GM12892 (cell line): ENCODE measurements at places on chromosomes 6 and 20.

- DNase-seq: no peak
Measured at GRCh38 chr6:145743332-145743731, 8.0 kb upstream of the EPM2A start.

DNA sequence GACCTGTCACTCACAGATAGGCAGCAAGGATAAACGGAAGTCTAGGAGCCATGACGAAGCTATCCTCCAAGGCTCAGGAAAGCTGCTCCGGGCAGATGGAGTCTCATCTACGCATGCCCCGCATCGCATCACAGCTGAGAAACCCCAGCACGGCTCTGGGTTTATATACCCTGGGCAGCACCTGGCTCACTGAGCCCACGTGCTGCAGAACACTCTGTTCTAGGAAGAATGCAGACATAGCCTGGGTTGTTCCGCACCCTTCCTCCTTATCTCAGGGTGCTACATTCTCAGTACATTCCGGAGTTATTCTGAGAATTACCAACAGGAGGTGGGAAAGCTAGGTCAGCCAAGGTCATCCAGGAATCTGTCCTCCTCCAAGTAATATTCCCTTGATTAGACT, 260.4 kb downstream of the CBLN4 start:
- no peak for DNase-seq

DNA sequence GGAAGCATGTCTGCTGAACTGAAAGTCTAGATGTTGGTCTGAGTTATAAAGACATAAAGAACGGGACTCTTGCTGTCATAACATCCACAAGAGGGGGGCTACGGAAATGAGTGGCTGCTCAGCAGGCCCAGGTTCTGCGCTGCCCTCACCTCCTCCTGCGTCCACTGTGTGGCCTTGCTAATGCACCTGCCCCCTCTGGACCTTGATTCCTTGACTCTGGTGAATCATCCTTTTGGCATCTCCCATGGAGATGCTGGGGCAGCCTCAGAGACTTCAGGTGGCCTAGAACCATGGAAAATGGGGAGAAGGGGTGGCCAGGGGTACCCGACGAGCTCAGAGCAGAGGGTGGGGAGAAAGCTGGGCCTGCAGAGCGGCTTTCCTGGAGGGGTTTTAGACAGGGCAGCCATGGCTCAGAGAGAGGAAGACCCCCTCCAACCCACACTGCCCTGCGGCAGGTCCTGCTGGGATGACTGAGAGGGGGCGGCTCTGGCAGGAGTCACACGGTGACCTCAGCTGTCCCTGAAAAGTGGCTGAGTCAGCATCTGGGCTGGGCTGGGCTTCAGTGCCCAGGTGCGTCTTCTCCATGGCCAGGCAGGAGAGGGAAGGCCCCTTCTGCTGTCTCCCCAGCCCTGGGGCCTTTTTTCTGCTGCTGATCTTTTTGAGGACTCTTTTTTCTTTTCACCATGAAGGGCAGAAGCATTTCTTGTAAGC, 46.9 kb downstream of the DLGAP4 start:
- no peak for DNase-seq

DNA sequence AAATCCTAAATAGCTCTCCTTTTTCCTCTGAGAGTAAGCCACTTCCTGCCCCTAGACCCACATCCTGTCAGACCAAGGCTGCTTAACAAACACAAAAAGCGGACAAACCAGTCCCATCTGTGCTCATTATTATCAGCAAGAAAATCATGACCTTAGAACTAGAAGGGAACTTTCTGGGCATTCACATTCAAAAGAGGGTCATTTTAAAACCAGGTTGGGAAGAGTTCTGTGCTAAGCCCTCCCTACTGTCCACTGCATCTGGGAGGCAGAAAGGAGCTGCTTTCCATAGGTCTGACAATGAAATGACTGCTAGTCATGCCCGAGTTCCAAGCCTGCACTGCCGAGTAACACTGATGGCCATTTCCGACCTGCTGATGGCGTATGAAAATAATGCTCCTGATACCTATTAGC, 15.4 kb downstream of the EZR start:
- peak; percentile 43 for DNase-seq

DNA sequence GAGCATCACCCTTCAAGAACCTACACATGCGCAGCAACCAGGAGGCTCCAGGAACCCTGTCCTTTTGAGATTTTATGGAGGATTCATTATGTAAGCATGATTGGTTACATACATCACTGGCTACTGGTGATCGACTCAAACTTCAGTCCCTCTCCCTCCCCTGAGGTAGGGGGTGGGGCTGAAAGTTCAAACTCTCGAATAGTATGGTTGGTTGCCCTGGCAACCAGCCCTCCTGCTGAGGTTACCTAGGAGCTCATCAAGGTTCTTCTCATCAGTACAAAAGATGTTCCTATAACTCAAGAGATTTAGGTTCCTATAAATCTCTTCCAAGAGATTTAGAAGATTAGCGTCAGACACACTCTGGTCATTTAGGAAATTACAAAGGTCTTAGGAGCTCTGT, 21.9 kb upstream of the ZSCAN9 start:
- no peak for DNase-seq

- no peak for DNase-seq
Measured at GRCh38 chr6:9517806-9518205, 897.1 kb downstream of the TFAP2A start.

- no peak for DNase-seq
Measured at GRCh38 chr6:73675466-73676098, 20.4 kb upstream of the CD109 start.

DNA sequence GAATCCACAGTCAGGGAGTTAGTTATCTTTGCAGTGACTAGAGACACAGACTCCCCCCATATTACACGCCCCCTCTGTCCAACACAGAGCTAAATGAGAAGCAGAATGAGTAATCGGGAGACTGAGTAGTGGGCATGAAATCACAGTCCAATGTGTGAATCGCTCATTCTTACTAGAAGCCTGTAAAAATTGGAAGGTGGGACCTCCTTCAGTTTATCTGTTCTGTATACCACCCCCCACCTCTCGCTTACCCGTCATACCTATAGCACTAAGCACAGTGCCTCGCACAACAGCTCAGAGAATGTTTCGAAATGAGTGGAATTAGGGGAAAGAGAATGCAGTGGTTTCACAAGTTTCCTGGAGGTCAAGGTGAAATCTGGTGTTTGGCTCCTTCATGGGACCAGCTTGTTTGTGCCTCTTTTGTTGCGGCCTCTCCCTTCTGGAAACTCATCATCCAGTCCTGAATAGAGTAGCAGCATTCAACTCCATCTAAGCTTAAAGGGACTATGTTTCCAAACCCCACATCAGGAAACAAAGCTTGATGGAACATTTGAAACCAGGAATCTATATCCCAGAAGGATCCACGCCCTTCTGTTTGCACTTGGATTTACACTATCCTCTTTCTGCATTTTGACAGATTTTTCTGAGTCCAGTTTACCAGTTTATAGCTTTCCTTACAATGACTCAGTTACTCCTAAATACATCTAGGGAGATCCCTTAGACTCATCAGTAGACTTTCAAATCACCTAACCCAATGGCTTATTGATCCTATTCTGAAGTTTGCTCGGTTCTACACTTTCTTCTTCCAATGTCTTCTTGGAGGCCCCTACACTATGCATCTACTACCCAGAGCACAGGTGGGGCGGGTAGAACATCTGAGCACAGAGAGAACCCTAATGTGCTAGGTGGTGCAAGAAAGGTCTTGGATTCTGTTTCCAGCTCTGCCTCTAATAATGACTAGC, 59.2 kb upstream of the PIM1 start:
- peak; percentile 43 for DNase-seq

- DNase-seq: no peak
Measured at GRCh38 chr6:170202416-170203135, 88.3 kb downstream of the DLL1 start.

GRCh38 chr6:158706369-158706982, 56.6 kb downstream of the SYTL3 start:
- DNase-seq: no peak

DNA sequence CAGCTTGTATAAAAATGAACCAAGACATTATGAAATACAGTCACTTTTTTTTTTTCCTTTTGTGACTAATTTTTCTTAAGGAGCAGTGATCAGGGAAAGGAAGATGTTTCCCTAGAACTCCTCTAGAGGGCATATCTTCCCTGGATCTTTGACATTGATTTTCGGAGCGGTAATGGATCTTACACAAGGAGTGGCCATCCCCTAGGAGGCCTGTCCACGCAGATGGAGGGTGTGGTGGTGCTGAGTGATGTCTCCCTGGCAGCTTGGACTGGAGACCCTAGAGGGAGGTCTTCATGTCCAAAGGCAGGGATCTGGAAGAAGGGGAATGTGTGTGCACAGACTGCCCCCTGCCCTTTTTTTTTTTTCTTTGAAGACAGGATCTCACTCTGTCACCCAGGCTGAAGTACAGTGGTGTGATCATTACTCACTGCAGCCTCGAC, 7.0 kb upstream of the KIFC1 start:
- no peak for DNase-seq

DNA sequence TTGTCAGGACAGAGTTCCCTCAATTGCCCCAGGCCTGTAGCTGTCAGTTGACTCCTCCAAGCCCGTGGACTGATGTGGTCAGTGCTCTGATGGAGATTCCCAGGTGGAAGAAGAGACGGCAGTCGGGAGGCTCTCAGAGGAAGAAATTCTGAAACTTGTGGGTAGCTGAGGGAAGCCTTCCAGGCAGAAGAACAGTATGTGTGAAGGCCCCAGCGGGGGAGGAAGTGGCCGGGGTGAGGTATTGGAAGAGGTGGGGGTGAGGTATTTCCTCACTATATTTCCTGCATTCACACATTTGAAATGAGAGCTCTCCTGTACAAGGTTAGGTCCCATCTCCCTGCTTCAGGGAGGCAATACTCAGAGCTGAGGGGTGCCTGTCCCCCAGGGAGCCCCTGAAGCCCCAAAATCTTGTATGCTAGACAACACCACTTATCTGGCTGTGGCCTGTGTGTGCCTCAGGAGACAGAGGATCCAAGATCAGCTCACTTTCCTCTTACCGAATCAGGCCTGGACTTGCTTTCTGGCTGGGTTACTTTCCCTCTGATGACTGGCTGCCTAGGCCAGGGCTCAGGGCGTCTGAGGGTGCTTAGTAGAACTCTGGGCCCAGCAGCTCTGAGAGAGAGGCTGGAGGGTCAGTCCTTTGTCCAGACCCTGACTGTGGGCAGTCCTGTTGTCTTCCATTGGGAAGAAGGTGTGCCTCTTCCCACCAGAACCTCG, 49.3 kb upstream of the MYL9 start:
- DNase-seq: peak; percentile 53

- no peak for DNase-seq
Measured at GRCh38 chr6:147870506-147871110, 362.1 kb downstream of the SAMD5 start.

- no peak for DNase-seq
Measured at GRCh38 chr6:142906945-142907470, 38.0 kb downstream of the HIVEP2 start.

- DNase-seq: no peak
Measured at GRCh38 chr6:153059311-153059710, 56.8 kb upstream of the MTRF1L start.

GRCh38 chr6:29678114-29678513, 2.8 kb downstream of the ZFP57 start:
- no peak for DNase-seq

GRCh38 chr6:93496548-93496947, 77.2 kb upstream of the EPHA7 start:
- DNase-seq: no peak

DNA sequence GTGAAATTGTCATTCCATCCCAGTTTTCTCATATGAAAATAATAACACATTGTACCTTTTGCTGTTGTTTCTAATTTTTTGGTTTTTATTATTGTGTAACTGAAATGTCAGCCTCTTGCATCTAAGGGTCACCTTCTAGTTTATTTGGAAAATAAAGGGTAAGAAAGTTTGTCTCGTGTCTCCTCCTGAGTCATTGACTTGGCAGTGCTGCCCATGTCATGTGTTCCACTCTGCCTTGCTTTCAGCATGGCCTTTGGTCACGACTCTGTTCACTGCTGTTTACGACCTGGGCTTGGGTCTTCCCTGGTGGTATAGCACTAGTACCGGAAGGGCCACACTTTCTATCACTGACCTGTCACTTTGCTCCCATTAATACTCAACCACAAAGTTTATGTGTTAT, 171.4 kb upstream of the RSPO3 start:
- DNase-seq: no peak

- no peak for DNase-seq
Measured at GRCh38 chr6:113103634-113104361, 753.3 kb upstream of the MARCKS start.

DNA sequence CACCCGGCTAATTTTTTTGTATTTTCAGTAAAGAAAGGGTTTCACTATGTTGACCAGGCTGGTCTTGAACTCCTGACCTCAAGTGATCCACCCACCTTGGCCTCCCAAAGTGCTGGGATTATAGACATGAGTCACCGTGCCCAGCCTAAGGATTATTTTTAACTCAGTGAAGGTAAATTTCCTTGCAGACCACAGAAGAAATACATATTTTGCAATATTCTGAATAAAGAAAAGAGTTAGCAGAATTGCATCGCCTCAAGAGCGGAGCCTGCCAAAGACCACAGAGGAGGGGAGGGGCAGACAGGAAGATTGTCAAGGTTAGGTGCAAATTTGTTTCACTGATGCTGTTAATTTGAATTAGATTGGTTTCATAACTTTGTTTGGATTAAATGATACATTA, 47.4 kb downstream of the SOD2 start:
- DNase-seq: no peak

DNA sequence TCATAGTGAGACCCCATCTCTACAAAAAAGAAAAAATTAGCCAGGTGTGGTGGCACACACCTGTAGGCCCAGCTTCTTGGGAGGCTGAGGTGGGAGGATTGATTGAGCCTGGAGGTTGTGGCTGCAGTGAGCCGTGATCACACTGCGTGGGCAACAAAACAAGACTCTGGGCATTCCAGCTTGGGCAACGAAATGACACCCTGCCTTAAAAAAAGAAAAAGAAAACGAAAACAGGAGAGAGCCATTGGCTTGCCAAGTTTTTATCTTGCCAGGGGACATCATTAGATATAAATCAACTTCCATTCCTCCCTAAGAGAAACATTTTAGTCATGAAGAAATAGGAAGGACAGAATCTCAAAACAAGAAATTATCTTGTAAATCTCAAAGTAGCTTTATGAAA, 109.5 kb downstream of the MAP3K7 start:
- DNase-seq: no peak

DNA sequence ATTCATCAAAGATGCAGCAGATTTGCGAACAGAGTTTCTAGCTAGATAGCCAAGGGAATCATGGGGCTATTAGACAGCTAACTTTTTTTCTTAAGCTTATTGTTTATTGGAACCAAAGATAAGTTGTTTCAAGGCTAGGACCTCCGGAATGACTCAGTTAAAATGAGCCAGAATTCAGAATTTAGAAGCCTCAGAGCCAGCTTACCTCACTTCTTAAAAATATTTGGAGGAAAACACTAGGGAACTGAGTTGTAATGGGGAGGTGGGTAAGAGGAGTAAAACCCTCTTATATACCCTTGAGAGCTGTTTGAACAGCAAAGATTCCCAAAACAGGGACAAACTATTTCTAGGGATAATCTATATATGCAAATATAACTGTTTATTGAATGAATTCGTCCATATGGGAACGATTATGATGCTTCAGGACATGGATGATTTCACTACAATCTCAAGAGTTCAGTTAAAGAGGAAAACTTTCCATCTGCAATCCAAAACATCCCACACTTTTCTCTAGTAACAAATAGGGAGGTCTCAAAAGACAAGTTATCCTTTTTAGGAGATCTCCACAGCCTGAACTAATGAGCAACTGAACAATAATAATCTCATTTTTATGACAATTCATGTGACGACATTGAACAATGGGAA, 12.6 kb upstream of the CARMIL1 start:
- no peak for DNase-seq
